Heart right ventricle (tissue), 16 donors: ENCODE measurements at places on chromosomes 13 and 19. TPM values are rescaled to one million over a fixed set of nuclear protein-coding genes. Genes with fewer than 3 reads are reported as not detected.

- H3K4me3 ChIP-seq: no peak overlapping the region
- H3K27ac ChIP-seq: no peak overlapping the region
- DNase-seq: no peak
- H3K36me3 ChIP-seq: no peaks in the 10 kb centered on the region
Observed at GRCh38 chr13:51017516-51017915, 93.6 kb downstream of the C13orf42 start.

GRCh38 chr19:49157445-49158224 lies at the start of gene TRPM4:
TSS of gene TRPM4 (plus strand) at chr19:49157792. CDS start at chr19:49157867, 75 bp downstream.
- H3K4me3 ChIP-seq: peak within 1 kb of the TSS; percentile 81
- H3K27me3 ChIP-seq: no peaks in the 10 kb centered on the region
- peaks cover 16% of the 10 kb centered on the region for H3K4me1 ChIP-seq
- H3K36me3 ChIP-seq: no peaks in the 10 kb centered on the region
- H3K27ac ChIP-seq: peak within 1 kb of the TSS; percentile 92
- peak; percentile 96 for DNase-seq

DNA sequence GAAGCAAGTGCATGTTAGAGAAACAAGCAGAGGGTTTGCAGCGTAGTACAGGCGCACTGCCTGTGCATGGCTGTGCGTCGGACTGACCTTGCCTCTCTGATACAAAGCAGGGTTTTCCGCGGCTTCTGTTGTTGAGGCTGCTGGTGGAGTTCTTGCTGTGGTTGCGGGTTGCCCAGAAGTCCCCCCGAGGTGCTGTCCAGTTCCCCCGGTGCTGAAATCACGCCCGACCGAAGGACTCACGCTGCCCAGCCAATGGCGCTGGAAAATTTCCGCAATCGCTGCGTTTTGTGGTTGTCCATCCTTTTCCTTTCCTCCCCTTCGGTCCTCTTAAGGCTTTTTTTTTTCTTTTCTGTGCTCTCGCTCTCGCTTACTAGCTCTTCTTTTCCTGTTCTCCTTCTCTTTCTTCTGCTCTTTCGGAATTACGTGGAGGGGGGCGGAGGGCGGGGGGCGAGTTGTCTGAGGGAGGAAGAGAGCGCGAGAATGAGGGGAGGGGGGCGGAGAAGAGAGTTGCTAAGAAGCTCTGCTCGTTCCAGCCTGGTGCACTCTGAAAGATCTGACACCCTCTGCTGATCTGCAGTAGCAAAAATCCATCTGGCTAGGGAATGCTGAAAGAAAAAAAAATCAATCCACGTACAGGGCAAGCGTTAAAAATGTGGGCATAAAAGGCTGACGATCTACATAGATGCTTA lies at the start of gene SLITRK1:
Gene SLITRK1 (minus strand): TSS at position 558 of the 689 bp plus-strand sequence. CDS start 967 bp downstream, outside the sequence.
- no peak within 1 kb of the TSS for H3K27ac ChIP-seq
- DNase-seq: peak; percentile 29
- peaks cover 61% of the 10 kb centered on the region for H3K27me3 ChIP-seq
- H3K36me3 ChIP-seq: no peaks in the 10 kb centered on the region
- H3K4me3 ChIP-seq: no peak within 1 kb of the TSS
- H3K4me1 ChIP-seq: no peaks in the 10 kb centered on the region

KLK3 gene
- polyA plus RNA-seq: not detected

NKG7 gene
- 3.1 TPM for polyA plus RNA-seq

CBY2 gene
- polyA plus RNA-seq: not detected

FFAR2 gene
- 0.15 TPM for polyA plus RNA-seq
